ENCODE measurements at places on chromosomes 3 and 15.
A peak's percentile ranks its signal among the peaks of the same experiment; 100 is the strongest.

DNA sequence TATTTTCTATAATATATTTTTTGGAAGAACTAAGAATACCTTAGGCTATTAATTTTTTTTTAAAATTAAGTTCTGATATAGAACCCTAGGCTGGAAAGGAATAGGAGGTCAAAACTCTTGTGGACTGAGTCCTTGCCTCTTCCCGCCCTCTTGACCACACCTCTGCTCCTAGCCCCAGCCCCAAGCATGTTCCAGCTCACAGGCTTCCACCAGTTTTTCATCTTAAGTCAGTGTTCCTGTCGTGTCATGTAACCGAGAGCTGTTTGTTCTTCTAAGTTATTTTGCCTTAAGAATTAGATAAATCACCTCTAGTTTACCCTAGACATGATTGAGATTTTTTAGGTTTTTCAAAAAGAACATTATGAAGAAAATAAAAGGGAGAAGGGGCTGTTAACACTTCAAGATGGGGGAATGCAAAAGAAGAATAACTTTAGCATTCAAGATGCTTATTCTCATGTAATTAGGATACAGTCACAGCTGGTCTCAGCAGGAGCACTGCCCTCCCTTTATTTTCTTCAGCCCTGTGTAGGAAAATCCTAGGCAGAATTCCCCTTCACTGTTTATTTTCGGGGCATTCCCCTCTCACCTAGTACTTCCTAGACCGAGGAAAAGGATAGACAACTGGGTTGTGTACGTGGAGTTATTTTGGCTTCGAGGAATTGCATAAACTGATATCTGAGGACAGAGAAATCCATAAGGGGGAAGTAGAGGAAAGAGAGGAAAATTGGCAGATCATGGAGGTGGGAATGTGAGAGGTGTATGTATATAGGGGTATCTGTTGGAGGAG, 110.2 kb downstream of the CMSS1 start:
- no peak for DNase-seq

GRCh38 chr15:65086680-65087111, 10.2 kb downstream of the KBTBD13 start:
- DNase-seq, result no peak

GRCh38 chr15:36769098-36769497, 189.7 kb downstream of the CDIN1 start:
- no peak for DNase-seq

- no peak for DNase-seq
These were observed 79.8 kb downstream of the NR1I2 start for GRCh38 chr3:119861681-119862080.

- no peak for DNase-seq
These were observed 740 bp upstream of the NSMCE3 start for GRCh38 chr15:29270169-29270955.

DNA sequence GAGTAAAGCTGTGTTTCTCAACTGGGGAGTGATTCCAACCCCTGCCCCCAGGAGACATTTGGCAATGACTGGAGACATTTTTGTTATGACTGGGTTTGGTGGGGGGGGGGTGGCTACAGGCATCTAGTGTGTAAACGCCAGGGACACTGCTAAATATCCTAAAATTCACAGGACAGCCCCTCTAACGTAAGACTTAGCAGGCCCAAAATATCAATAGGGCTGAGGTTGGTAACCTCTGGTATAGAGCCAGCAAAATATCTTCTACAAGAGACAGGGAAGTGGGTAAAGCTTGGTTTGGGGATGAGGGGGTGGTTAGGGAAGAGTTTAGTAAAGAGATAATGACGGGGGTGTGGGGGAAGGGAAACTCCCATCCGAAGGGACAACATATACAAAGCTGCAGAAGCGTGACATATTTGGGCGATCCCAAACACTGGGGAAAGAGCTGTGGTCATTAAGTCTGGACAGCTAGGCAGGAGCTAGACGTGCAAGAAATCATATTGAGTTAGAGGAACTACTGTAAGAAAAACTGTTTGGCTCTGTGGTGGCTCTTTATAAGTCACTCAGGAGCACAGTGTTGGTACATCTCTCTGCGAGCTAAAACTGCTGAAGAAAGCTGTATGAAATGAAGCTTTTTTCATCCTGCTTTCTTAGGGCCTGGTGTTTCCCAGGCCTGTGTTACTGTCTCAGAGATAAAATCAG, 697 bp upstream of the TRIM69 start:
- peak; percentile 81 for DNase-seq

DNA sequence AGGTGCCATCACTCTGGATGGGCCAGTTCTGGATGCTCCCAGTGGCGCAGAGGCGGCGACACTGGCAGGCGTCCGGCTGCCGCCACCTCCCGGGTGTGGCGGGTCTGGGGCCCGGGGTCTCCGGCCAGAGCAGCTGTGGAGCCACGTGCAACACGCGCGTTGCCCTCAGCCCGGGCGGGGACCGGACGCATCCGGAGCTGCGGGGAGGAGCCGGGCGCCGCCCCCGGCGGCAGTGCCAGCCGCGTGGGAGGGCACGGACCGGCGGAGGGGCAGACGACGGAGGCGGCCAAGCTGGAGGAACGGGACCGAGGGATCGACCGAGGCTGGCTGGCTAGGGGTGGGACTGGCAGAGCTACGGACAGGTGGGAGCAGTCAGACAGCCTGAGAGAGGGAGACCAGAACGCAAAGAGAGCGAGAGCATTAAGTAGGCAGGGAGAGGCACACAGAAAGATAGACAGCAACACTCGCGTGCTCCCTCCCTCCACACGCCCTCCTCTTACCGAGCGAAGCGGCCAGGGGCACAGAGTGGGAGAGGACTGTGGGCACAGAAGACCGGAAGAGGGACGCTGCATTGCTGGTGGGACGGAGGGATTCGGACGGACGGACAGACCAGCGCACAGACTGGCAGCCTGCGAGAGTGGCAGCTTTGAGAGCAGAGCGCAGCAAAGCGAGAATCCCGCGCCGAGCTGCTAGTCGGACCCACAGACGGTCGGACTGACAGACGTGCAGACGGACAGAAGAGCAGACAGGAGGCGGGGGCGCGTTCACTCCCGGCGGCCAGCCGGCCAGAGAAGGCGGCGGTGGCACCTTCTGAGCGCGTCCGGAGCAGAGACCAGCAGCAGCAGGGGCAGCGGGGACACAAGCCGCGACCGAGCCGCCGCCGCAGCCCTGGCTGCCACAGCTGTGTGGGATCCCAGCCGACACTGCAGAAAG, at the start of gene ARPP21:
Gene ARPP21 (plus strand): TSS at position 272 of the 933 bp plus-strand sequence. CDS start 42,227 bp downstream, outside the sequence.
- peak; percentile 5 for DNase-seq

DNA sequence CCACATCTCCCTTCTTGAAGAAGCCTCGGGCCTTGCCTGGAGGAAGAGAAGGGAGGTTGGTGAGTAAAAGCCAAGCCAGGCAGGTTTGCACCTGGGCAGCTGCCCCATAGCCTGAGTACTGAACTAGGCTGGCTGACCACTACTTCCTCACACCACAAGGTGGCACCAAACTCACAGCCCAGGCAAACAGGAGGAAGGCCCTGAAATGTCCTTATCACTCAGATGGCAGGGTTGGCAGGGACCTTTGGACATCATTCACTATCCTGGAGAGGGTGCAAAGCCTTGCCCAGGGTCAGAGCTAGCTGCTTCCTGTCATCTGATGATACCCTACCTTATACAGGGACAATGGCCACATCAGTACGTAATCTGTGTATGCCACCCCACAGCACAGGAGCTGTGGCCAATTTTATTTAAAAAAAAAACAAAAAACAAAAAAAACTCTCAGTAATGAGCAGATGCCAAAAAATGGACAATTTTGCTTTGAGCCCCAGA, 2.2 kb upstream of the GRAMD2A start:
- DNase-seq, result peak; percentile 84

Measured in activated naive CD4-positive, alpha-beta T cell treated with anti-CD3 and anti-CD28 coated beads for 36 hours (primary cell).